Left lung (tissue), 14 donors: ENCODE measurements at places on chromosomes 5 and 9. TPM values are rescaled to one million over a fixed set of nuclear protein-coding genes. Genes with fewer than 3 reads are reported as not detected.

The DMAC1 gene
- polyA plus RNA-seq: 70.0 TPM

The CCDC180 gene
- 20.6 TPM for polyA plus RNA-seq

The CD72 gene
- polyA plus RNA-seq: 3.7 TPM

The ELOVL7 gene
- 4.8 TPM for polyA plus RNA-seq

The CDH9 gene
- polyA plus RNA-seq: 0.14 TPM

The CDX1 gene
- 0.42 TPM for polyA plus RNA-seq

The RALGPS1 gene
- polyA plus RNA-seq: 20.8 TPM

The HINT1 gene
- 298 TPM for polyA plus RNA-seq

The SAPCD2 gene
- polyA plus RNA-seq: 11.5 TPM

The SLC24A2 gene
- polyA plus RNA-seq: 0.31 TPM

The DIRAS2 gene
- polyA plus RNA-seq: 0.79 TPM

The NMUR2 gene
- 0.25 TPM for polyA plus RNA-seq

The ENTPD2 gene
- 2.8 TPM for polyA plus RNA-seq

DNA sequence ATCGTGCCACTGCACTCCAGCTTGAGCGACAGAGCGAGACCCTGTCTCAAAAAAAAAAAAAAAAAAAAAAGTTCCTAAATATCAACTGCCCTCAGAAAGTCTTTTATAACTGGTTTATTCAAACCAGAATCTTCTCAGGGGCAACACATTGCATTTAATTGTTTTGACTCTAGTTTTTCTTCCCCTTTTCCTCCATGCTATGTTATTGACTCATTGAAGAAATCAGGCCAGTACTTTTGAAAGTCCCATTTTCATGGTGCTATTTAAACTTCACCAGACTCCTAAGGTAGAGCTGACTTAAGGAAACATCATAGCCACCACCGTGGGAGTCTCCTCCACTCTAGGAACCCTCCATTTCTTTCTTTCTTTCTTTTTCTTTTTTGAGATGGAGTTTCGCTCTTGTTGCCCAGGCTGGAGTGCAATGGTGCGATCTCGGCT, 83.1 kb upstream of the IL6ST start:
- no peak for DNase-seq

- no peak for DNase-seq
These were observed 9.9 kb upstream of the NR4A3 start for GRCh38 chr9:99811598-99812383.

- DNase-seq: no peak
These were observed 82.3 kb downstream of the PTCD2 start for GRCh38 chr5:72402381-72402890.

- peak; percentile 69 for DNase-seq
These were observed 980 bp downstream of the COL5A1 start for GRCh38 chr9:134642385-134643181.

GRCh38 chr9:119282476-119283077, 86.7 kb downstream of the BRINP1 start:
- DNase-seq: no peak

DNA sequence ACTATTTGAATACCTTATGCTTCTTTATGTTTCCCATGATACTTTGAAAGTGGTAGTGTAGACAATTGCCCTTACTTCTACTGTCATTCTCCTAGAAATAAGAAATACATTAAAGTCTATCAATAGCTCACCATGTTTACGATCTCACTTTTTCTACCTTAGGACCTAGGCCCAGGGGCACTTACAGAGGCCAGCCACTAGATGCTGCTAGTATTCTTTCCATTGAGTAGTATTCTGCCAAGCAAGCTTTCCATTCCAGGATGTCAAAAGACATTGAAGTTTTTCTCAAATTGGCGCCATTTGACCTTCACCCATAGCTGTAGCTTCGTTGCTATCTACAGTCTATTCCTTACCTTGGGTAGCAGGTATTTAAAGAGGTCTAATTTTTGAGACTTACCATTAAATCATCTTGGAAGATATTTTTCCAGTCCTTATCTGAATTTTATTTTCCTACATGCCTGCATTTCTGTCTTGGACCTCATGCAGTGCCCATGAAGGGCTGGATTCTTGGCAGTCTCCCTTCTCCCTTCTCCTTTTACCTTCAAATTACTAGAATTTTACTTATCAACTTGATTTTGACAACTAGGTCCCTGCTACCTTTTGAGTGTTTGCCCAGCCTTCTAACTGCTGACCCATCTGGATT, 246.0 kb upstream of the NUDT12 start:
- no peak for DNase-seq

- DNase-seq: no peak
These were observed 146.4 kb downstream of the PALM2AKAP2 start for GRCh38 chr9:109926421-109926869.

DNA sequence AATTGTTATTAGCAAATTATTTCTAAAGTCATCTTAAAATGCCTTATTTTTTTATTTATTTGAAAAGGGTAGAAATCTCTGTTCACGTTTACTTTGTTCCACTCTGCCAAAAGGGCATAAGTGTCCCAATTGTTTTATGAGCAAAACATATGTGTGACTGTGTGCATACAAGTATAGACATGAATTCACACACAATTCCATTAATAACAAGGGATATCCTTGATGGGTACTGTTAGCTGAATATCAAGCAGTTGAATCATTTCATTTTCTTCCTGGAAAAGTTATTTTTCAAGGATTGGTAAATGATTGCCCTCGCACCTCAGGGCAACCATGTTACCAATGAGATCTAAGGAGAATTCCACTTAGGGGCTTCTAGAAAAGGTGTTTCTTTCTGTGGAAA, 92.1 kb upstream of the TAF11L2 start:
- no peak for DNase-seq

DNA sequence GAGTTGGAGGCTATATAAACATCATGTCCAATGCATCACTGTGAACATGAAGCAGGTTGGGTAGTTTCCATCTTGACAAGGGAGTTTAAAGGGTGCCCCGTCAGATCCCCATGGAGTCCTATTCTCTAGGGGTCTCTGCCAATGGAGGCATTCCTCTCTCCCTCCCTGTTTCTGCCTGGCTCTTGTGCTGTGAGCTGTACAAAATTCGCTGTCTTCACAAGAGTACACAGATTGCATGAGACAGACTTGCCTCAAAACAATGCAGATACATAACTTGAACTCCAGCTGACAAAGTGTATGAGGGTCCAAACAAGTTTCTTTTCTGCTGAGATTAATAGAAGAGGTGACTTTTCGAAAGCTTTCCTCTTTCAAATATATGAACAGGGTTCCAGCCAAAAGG, 165.2 kb downstream of the SPOCK1 start:
- no peak for DNase-seq

GRCh38 chr5:67476531-67476930, 279.9 kb upstream of the CD180 start:
- DNase-seq: no peak

DNA sequence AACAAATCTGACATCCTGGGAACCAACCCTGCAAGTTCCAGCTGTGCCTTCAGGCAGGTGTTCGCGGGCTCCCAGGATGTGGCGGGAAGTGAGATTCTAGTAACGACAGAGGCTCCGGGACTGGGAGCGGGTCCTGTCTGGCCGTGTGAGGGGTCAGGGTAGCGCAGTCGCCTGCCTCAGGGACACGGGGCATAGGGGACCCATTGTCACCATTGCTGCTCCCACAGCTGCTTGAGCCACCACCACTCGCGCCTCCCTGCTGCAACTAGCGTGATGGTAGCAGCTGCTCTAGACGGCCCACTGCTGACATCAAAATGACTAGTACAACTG, 468.5 kb downstream of the CDH9 start:
- no peak for DNase-seq

DNA sequence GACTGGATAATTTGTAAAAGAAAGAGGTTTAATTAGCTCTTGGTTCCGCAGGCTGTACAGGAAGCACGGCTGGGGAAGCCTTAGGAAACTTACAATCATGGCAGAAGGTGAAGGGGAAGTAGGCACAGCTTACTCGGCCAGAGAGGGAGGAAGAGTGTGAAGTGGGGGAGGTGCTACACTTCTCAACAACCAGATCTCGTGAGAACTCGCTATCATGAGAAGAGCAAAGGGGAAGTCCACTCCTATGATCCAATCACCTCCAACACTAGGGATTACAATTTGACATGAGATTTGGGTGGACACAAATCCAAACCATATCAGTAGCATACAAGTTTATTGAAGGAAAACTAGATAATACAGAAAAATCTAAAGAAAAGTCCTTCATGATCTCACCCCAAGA, 39.9 kb downstream of the NEURL1B start:
- DNase-seq: no peak

DNA sequence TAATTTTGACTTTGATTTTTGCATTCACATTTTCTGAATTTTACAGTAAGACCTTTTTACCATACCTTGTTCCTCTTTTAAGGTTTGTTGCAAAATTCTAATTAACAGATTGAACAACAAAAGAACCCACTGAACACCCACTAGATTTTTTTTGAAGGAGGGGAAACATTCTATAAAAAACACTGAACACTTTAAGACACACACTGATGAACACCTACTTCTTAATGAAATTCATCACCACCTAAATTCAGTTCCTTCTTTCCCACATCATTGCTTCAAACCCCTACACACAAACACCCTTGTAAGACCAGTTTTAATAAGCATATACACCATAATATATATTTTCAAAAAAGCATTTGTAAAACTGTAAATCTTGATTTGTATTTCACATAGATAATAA, 559.0 kb upstream of the MEF2C start:
- no peak for DNase-seq

GRCh38 chr5:178564397-178564796, 25.8 kb downstream of the COL23A1 start:
- no peak for DNase-seq

GRCh38 chr5:160991205-160991604, 139.2 kb upstream of the ATP10B start:
- no peak for DNase-seq

- DNase-seq: no peak
These were observed 39.6 kb upstream of the FGF1 start for GRCh38 chr5:142725231-142726187.

- DNase-seq: no peak
These were observed 8.5 kb downstream of the ARSK start for GRCh38 chr5:95563367-95563766.

GRCh38 chr5:135371622-135372232, 27.3 kb downstream of the MACROH2A1 start:
- peak; percentile 55 for DNase-seq

DNA sequence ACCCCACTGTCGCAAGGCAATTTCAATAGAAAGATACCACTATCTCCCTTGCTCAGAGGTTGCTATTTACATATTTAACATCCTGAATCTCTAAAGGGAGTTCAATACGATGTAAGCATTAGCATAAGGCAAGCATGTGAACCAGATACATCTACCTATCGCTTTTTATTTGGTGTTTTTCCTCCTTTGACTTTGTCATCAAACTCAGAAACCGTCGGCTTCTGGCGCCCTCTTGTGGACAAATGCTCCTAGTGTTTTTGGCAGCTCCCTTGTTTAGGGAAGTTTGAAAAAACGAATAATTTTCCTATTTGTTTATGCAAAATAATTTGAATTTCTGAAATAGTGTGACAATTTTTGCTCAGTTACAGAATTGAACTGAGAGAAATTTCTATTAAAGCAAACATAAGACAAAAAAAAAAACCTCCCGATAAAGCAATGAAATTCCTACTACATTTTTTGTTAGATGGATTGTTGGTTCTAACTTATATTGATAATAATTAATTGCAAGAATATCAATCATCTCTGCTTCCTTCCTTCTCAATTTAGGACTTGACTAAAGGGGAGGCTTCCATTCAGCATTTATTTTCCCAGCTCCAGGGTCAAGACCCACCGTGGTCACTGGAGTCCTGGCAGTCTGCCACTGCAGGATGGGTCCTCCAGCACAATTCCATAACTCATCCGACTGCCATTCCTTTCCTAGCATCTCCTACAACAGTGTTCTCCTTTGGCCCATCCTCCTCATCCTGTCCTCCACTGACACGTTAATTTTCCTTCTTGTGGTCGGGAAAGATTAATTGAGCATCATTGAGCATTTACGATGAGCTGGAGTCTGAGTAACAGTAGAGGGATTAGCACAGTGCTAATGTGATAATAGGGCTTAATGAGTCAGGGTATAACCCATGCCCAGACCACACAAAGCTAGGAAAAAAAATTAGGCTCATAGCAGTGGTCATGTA, 131.8 kb upstream of the CHD1 start:
- DNase-seq: peak; percentile 72

DNA sequence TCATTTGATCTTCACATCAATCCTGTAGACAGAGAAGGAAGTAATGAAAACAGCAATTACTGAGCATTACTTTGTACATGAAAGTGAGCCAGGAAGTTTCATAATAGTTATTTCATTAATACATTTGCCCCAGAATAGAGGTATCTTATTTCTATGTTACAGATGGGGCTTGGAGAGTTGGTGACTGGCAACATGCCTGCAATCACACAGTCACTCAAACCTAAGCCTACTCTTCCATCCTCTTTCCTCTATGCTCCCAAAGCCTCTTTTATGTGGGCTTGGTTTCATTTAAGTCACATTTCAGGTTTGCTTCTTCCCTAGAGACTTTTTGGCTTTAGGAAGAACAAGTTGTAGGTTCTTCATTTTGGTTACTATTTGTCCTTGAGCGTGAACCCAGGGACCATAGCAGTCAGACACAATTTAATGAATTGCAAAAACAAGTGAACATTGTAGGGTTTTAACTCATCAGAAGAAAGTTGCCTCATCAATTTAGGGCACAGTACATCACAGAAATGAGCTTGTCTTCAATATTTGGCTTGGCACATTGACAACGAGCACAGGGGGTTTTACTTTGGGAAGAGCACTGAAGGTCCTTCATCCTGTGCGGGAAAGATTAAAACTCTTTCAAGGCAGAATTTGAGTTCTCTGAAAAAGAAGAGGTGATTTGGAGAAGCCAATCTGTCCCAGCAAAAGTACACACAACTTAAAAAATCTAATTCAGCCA, 381.1 kb downstream of the TMEM38B start:
- DNase-seq: no peak

DNA sequence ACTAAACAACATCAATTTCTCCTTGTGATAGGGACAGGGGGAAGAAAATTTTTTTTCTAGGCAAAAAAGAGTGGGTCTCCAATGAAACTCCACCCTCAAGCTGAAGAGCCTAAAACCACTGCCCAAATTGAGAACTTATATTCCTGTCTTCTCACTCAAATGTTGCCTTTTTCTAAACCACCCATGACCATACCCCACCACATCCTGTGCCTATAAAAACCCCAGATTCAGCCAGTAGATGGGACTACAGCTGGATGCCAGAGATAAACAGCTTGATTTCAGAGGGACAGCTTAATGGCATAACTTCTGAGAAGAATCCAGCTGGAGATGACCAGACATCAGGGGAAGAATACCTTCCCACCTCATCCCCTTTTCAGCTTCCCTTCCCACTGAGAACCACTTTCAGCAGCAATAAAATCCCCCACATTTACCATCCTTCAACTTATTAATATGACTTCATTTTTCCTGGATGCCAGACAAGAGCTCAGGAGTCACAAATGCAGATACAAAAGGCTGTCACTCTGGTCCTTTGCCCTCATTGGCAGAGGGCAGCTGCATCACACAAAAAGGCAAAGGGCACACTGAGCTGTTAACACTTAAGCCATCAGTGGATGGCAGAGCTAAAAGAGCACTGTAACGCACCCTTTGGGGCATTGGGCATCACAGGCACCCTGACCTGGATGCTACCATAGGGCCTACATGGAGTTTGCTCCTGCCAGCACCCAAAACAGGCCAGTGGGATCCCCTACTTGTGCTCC, 972.5 kb upstream of the CTNND2 start:
- DNase-seq: no peak
